ENCODE measurements at places on chromosomes 5 and 9. TPM values are rescaled to one million over a fixed set of nuclear protein-coding genes. Genes with fewer than 3 reads are reported as not detected.

Gene SLC6A19
- total RNA-seq = not detected

Gene FLT4
- total RNA-seq = 6.9 TPM

- H3K4me3 ChIP-seq = no peak overlapping the region
- no peaks in the 10 kb centered on the region for H3K27me3 ChIP-seq
- no peak overlapping the region for H3K27ac ChIP-seq
- no peak for DNase-seq
- no peaks in the 10 kb centered on the region for H3K4me1 ChIP-seq
Measured at GRCh38 chr9:81072758-81073157, 616.6 kb downstream of the TLE1 start.

GRCh38 chr9:134734270-134734669 is 92.7 kb downstream of the COL5A1 start:
- no peak overlapping the region for H3K27ac ChIP-seq
- H3K27me3 ChIP-seq = no peaks in the 10 kb centered on the region
- DNase-seq = no peak
- no peak overlapping the region for H3K4me3 ChIP-seq
- H3K4me1 ChIP-seq = no peaks in the 10 kb centered on the region
- H3K36me3 ChIP-seq = no peaks in the 10 kb centered on the region
